ENCODE measurements at places on chromosomes 11 and 22. TPM values are rescaled to one million over a fixed set of nuclear protein-coding genes. Genes with fewer than 3 reads are reported as not detected.

Gene FTH1
- 2,221 TPM for polyA plus RNA-seq

Gene HDHD5
- polyA plus RNA-seq: 72.7 TPM

Gene CRYBA4
- polyA plus RNA-seq: not detected

Gene KLHDC7B
- polyA plus RNA-seq: 7.9 TPM

Gene LRRC32
- polyA plus RNA-seq: not detected

Gene KCNQ1OT1
- polyA plus RNA-seq: 0.05 TPM

Gene GAL3ST3
- polyA plus RNA-seq: not detected

Gene FAR1
- 6.0 TPM for polyA plus RNA-seq

Gene COMMD9
- 94.0 TPM for polyA plus RNA-seq

Gene CNGA4
- polyA plus RNA-seq: not detected

Gene OR8G1
- polyA plus RNA-seq: not detected

Gene GSTT4
- not detected for polyA plus RNA-seq

Gene FGF4
- polyA plus RNA-seq: not detected

Gene OR6M1
- polyA plus RNA-seq: not detected

Gene PYGM
- 0.50 TPM for polyA plus RNA-seq

Gene HEPHL1
- not detected for polyA plus RNA-seq

Gene ROBO3
- 6.9 TPM for polyA plus RNA-seq

Gene OMP
- polyA plus RNA-seq: not detected
